ENCODE measurements at places on chromosomes 2 and 18. TPM values are rescaled to one million over a fixed set of nuclear protein-coding genes. Genes with fewer than 3 reads are reported as not detected.
A peak's percentile ranks its signal among the peaks of the same experiment; 100 is the strongest.

Gene RDH14
- total RNA-seq, result 29.9 TPM

GRCh38 chr2:18719978-18720775 lies 130.8 kb upstream of the NT5C1B start:
- DNase-seq, result peak; percentile 18

DNA sequence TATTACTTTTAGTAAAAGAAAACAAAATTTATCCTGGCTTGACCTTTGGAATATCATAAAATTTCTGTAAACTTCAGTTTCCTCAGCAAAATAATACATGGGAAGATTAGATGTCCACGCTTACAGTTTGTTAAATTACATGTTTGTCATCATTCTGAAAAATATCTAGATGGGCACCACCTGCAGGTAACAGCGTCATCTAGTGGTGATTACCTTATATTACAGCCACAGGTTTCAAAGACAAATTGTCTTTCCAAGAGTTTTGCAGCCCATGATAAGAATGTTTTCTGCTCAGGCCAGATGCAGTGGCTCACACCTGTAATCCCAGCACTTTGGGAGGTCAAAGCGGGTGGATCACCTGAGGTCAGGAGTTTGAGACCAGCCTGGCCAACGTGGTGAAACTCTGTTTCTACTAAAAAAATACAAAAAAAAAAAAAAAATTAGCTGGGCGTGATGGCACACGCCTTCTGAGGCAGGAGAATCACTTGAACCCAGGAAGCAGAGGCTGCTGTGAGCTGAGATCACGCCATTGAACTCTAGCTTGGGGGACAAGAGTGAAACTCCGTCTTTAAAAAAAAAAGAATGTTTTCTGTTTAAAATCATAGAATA lies 96.3 kb upstream of the RASGRP3 start:
- DNase-seq, result no peak

Gene DOCK10
- total RNA-seq, result 2.1 TPM

Gene ZCCHC2
- 14.8 TPM for total RNA-seq

- no peak for DNase-seq
Measured at GRCh38 chr18:2908166-2908945, 61.5 kb downstream of the EMILIN2 start.

Measured in epithelial cell of proximal tubule (primary cell).